AG09309 (cell line): ENCODE measurements at places on chromosomes 4 and X.
A peak's percentile ranks its signal among the peaks of the same experiment; 100 is the strongest.

GRCh38 chr4:78426972-78427371 is 124.6 kb upstream of the ANXA3 start:
- no peak for DNase-seq

DNA sequence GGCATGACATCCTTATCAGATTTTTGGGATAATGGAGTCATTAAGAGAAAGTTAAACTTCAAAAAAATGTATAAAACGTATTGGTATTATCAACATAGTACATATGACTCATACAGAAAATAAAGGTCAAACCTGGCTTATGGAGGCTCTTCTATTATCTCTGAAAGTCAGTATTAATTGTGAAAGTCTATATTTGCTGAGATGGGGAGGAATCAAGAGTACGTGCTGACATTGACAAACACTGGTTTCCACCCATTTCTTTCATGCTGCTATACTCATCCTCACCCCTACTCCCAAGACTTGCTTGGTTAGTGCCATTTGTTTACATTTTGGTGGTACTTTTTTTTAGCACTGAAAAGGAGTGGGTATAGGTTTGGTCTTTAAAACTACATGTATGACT is 30.8 kb upstream of the PLA2G12A start:
- no peak for DNase-seq

DNA sequence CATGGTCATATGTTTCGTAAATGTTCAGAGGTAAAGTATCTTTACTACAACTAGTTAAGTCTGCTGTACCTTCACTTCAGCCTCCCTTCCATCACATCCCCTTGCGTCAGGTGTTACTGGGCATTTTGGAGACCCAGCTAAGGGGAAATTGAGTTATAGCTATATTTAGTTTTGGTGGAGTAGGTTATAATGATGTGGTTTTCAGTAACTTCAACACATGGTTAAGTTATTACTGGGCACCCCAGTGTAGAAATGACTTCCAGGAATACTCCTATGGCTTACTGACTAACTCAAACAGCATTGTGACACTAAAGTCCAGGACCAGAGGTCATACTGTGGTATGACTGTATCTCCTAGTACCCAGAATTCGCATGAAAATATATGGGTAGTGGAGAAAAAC is 23.4 kb upstream of the ACSL1 start:
- DNase-seq, result no peak

GRCh38 chrX:131830400-131831184 is 192.5 kb upstream of the STK26 start:
- peak; percentile 44 for DNase-seq

DNA sequence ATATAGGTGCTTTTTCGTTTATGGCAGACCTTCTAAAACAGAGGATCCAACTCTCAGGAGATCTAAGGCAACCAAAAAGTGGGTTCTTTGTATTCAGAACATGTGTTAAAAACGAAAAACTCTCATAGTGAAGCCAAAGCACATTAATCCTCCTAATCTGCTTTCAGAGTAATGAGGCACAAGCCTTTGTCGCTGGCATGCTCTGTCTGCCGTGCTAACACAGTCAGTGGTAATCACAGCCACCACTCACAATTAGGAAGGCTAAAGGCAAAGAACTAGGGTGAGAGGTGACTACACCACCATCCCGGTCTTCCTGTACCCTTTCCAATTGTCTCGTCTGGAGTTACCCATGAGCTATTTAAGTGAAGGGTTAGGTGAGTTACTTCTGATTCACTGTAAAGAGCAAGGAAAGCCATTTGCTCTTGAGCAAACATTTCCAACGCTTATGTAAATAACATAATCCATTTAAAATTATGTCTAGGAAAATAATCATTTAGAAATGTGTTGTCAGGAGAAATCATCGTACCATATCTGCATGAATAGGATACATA is 40.7 kb downstream of the NPY2R start:
- no peak for DNase-seq

DNA sequence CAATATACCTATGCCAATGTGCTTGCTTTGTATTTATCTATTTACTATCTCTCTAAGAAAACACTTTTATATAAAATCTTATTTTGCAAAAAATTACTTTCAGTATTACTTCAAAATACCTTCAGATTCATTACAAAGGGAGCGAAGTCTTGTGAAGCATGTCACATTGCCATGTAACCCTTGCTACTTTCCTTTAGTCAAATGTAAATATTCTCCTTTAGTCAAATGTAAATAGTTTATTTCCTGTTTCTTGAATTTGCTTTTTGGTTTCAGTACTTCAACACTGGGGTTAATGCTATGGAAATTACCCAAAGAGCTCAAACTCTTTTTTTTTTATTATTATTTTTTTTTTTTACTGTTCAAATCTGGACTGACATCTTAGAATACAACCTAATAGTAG is 383.3 kb downstream of the GRXCR1 start:
- DNase-seq, result no peak

GRCh38 chr4:153909672-153910071 is 120.8 kb upstream of the SFRP2 start:
- no peak for DNase-seq

DNA sequence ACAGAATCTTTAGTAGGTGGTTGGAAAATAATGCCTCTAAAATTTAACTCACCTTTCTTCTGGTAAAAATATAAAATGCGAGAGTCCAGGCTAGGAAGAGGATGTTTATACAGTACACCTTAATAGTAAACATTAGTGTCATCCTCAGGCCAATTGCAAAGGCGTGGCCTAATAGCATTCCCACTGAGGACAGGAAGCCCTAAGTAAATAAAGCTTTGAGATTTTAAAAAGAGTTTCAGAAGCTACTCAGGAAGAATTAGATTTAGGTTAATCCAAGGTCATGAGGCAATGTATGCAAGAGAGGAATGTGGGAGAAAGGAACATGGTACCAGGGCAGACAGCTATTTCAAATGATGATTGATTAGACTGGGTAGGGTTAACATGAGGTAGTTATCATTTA is 49.5 kb downstream of the RPGR start:
- DNase-seq, result no peak

GRCh38 chr4:110474481-110474880 is 1.5 kb upstream of the ENPEP start:
- no peak for DNase-seq

GRCh38 chr4:23952258-23952657 is 62.4 kb upstream of the PPARGC1A start:
- DNase-seq, result no peak

DNA sequence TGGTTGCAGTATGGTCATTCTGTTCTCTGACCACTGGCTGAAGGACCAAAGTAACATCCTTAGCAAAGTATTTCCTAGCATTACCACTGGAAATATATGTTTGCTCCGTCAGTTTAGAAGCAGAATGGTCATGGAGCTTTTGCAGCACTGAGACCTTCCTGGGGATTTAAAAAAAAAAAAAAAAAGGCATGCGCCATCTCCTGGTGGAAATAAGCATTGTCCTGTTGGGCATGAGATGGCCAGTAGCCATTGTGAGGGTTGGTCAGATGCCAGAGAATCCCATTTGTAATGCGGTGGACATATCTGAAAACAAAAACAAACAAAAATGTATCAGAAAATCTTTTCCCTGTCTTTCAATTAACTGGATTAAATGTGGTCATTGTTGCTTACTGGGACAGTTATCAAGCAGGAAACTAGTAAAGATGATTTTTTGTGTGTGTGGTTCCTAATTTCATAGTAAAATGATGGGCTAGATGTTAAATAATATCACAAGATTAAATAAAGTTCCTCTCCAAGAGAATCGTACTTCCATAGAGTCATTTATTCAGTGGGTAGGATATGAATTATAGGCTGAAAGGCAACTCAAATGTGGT is 139.6 kb downstream of the SOWAHB start:
- no peak for DNase-seq

- no peak for DNase-seq
Observed at GRCh38 chrX:111447298-111447697, 35.3 kb upstream of the DCX start.

GRCh38 chr4:110824344-110824743 is 201.5 kb upstream of the PITX2 start:
- DNase-seq, result no peak

DNA sequence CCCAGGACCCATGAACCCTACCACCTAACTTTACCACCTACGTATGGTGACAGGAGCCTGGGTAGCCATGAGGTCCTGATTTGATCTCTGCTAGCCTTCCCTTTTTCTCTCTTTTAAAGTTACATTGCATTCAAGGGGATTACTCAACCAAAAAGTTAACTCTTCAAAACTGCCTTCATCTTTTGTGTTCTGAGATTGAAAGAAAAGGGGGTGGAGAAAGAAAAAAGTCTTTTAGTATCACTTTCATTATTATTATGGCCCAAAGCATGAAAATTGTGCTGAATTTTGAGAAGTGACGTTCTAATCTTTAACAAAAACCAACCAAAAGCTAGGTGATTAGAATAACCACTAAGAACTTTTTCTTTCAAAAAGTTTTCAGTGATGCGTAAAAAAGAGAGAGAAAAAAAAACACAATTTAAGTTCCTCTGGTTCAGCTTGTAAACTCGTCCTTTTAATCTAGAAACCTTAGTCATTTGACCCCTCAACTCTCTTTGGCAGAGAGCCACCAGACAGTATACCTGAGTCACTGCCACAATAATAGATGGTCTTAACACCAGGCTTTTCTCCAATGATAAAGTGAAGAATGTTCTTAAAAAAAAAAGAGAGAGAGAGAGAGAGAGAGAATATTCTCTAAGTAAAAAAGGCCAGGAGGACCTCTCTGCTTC is 347.4 kb upstream of the FGF13 start:
- DNase-seq, result no peak

DNA sequence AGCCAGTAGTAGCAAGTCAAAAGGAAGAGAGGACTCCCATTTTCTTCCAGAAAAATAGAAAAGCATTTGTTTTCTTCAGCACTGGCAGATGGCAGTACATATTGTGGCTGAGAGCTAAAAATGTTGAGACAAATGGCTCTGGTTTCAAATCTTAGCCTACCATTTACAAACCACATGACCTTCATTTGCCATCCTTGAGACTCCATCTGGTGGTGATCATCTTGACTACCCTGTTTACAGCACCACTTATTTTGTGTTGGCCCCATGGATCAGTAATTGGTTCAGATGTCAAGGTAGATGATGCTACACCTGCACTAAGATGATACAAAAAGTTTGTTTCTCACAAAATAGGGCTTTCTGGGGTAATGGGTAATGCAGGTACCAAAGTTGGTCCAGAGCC is 951.8 kb upstream of the IGFBP7 start:
- DNase-seq, result no peak

GRCh38 chrX:39613482-39613995 is 484.2 kb downstream of the BCOR start:
- no peak for DNase-seq

DNA sequence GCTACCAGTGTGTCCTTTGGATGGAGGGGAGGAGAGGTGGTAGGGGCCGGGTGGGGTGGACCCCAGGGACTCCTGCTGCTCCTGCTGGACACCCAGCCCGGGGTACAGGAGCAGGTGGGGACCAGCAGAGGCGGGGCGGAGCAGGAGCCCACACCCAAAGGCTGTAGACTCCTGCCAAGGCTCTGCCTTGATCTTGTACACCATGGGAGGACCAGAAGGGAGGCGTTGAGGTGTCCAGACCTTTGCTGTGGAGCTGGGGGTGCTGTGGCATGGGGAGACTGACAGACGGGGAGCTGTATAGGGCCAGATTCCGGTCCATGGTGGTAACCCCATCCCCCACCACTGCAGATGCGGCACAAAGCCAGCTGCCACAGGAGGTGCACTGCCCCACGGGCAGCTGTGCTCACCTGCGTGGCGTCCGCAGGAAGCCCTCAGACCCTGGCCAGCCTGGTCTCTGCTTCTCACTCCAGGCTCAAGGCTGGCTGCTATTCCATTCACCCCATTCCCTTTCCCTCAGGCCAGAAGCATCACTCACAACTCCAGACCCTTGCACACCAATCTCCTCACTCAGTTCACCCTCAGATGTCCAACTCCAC is 5.0 kb upstream of the SLC26A1 start:
- DNase-seq, result no peak

GRCh38 chr4:154478547-154478946 is 13.1 kb downstream of the DCHS2 start:
- no peak for DNase-seq

GRCh38 chr4:113744667-113745240 is 16.8 kb downstream of the CAMK2D start:
- no peak for DNase-seq

DNA sequence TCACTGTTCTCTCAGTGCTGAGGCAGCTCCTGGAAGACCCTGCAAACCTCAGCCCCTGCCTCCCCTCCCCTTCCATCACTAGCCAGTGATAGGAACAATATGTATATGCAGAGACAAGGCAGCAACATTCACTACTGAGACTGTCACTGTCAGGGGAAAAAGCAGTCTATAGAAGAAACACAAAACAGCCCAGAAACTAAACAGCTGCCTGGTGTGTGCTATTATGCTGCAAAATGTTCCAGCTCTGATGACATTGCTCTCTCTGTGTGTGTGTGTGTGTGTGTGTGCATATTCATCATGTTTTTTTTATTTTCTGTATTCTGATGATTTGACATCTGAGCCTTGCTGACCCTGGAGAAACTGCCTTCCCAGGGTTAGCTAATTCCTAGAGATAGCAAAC is 147.2 kb downstream of the SPATA18 start:
- no peak for DNase-seq

DNA sequence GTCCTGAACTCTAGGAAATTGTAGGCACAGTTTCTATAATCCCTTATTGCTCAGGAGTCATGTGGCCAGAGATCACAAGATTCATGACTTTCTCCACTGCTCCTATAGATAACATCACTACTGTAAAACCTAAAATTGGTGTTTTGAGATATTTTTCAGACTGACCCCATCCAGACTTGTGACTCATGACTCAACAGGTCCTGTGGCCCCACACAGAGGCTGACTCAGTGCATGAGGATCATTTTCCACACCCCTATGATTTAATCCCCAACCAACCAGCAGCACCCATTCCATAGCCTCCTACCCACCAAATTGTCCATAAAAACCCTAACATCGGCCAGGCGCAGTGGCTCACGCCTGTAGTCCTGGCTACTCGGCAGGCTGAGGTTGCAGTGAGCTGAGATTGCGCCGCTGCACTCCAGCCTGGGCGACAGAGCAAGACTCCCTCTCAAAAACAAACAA is 13.2 kb upstream of the XIAP start:
- peak; percentile 70 for DNase-seq

GRCh38 chr4:156298230-156298629 is 344.6 kb upstream of the CTSO start:
- peak; percentile 80 for DNase-seq

GRCh38 chr4:73707918-73708577 is 32.3 kb upstream of the CXCL8 start:
- peak; percentile 86 for DNase-seq

- DNase-seq, result no peak
Observed at GRCh38 chr4:119543779-119544178, 84.8 kb downstream of the PDE5A start.
